ENCODE measurements at places on chromosomes 4 and X.

GRCh38 chr4:124541652-124542420 lies 170.7 kb downstream of the ANKRD50 start:
- no peak for DNase-seq

- DNase-seq = no peak
Observed at GRCh38 chrX:39201305-39201990, 400.2 kb downstream of the MID1IP1 start.

GRCh38 chrX:110097920-110098319 lies 95.0 kb downstream of the TMEM164 start:
- no peak for DNase-seq

GRCh38 chrX:153305972-153306371 lies 15.6 kb downstream of the PNMA6F start:
- no peak for DNase-seq

DNA sequence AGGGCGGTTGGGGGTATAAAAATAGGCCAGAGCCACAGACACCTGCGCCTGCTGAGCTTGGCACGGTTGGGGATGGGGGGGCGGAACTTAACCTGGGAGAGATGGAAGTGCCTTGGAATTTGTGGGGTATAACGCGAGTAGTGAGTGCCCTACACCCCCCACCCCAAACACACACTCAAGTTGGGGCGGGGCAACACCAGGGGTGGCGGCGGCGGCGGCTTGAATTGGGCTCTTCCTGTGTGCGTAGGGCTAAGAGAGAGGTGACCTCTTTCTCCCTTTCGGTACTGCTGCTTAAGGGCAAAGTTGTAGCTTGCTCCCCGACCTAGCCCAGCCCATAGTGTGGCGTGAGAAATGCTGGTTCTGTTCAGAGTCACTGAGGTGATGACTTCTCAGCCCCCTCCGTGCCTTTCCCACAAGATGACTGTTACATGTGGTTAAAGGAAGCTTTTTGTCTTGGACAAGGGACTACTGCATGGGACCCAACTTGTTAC lies 839 bp downstream of the STK26 start:
- DNase-seq = peak; percentile 47

DNA sequence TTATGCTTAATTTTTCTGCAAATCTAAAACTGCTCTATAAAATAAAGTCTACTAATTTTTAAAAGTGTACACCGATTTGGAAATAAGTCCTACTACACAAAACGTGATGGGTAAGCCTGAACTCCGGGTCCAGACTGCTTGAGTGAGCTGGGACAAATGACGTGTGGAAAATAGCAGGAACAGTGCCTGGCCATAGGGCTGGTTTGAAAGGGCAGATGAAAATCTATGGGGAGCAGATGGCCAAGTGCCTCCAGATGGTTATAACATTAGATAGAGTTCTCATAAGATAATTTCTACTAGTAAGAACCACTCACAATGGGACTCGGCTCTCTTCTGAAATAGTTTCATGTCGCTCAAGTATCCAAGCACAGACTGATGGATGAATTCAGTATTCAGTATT lies 52.5 kb downstream of the F11 start:
- no peak for DNase-seq

DNA sequence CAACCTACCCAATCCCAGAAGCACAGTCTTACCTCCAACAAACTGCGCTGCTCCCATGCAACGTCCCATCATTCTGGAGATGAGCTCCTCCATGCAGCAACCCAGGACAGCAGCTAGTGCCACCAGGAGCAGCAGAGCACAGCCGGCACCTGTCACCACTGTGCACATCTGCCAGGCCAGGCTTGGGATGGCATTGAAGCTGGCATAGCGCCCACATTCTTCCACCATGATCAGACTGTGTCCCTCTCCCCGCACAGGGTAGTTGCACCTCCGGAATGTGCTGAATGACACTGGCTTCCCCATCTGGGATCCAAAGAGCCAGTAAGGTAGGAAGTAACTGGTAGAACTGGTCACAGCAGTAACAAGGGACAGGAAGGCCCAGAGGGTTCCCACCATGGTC lies 8.8 kb downstream of the LHFPL1 start:
- no peak for DNase-seq

DNA sequence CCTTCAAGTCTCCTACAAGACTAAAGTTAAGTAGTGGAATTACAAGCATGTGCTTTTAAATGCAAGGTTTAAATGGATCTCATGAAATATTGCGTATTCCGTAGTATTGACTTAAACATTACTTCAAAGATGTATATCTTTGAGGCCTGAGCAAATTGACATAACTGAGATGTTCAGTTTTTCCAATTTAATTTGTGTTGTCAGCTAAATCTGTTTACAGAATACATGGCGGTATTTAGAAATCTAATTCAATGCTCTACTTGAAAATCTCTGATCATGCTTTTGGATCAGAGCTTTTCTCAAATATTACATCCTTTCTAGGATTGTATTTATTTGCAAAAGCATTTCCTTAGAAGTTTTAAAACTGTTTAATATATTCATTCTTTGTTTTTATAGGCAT lies 47.5 kb upstream of the PDE5A start:
- DNase-seq = no peak

GRCh38 chrX:134525086-134525792 lies 65.3 kb downstream of the HPRT1 start:
- DNase-seq = no peak

DNA sequence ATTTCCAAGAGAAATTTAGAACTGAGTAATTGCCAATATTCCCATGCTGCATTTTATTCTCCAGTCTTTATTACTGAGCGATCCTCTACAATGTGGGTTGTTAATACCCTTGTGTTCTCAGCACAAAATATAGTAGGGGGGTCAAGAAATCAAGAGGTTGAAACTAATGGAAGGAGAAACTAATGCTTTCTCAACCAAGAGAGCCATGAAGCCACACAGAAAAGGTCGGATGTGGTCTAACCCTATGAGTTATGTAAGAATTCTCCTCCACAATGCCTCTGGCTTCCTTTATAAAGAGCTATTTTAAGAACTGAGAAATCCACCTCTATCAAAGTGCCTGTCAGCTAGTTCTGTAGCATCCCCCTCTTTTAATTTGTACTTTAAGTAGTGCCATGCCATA lies 268.5 kb downstream of the CHIC1 start:
- no peak for DNase-seq

GRCh38 chr4:80897537-80898303 lies 132.8 kb upstream of the BMP3 start:
- DNase-seq = no peak

DNA sequence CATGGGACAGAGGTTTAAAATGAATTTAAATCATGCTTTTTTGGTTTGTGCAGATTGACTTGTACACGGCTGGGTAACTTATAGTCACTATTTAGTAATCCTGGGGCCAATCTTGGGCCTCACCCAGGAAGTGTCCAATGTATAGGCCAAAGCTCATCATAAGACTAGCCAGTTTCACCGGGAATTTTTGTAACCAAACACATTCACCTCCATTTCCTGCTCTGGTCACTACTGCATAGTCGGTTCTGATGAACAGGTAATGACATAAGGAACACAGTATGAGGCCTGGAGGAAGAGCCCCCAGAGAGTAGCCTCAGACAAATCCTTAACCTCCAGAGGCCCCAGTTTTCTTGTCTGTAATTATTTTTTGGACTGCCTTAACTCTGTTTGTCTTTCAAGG lies 81.9 kb downstream of the HPRT1 start:
- no peak for DNase-seq

GRCh38 chr4:94457692-94458106 lies 6.0 kb downstream of the PDLIM5 start:
- no peak for DNase-seq

DNA sequence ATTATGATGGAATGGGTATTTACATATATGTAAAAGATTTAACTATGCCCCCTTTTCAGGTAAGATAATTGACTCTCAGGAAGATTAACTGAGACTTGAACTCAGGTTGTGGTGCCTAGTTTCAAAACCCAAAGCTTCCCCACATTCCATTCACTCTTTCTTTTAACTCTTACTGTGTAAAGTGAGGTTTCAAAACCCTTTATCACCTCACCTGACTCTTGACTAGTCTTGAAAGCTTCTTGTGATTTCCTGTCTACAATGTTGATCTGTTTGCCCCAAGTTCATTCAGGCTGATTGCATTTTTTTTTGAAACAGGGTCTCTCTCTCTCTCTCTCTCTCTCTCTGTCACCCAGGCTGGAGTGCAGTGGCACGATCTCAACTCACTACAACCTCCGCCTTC lies 40.5 kb upstream of the RAPGEF2 start:
- no peak for DNase-seq

GRCh38 chr4:7171191-7171900 lies 21.0 kb upstream of the SORCS2 start:
- DNase-seq = peak; percentile 6

DNA sequence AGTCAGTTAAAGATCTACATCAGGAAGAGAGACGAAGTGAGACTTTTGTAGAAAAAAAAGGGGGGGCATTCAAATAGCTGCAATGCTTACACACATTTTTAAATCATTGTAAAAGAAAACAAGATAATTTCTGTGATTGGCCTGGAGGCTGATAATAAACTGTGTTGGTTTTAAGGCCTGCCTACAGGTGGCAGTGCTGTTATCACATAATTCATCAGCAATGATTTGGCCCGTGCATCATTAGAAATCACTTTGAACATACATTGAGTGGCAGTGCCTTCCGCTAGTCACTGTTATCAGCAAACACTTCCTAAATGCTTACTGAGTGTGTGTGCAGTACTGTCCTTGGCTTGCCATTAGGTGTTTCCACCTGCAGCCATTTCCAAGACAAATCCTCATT lies 831.9 kb downstream of the TRIML1 start:
- no peak for DNase-seq

GRCh38 chr4:73309211-73309610 lies 50.6 kb upstream of the ANKRD17 start:
- DNase-seq = no peak

DNA sequence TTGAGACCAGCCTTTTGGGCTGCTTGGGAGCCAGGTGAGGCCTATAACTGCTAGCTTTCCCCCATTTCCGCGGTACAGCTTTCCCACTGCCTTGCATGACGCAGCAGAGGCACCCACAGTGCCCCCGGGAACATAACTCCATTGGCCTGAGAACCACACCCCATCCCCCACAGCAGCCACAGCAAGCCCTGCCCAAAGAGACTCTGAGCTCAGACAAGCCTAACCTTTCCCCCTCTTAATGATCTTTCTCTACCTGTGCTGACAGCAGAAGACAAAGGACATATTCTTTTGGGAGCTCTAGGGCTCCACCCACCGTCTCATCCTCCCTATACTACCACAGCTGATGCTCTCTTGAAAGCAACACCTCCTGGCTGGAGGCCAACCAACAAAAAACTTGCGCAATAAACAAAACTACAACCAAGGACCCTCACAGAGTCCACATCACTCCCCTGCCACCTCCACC lies 114.8 kb downstream of the FANCB start:
- DNase-seq = no peak

DNA sequence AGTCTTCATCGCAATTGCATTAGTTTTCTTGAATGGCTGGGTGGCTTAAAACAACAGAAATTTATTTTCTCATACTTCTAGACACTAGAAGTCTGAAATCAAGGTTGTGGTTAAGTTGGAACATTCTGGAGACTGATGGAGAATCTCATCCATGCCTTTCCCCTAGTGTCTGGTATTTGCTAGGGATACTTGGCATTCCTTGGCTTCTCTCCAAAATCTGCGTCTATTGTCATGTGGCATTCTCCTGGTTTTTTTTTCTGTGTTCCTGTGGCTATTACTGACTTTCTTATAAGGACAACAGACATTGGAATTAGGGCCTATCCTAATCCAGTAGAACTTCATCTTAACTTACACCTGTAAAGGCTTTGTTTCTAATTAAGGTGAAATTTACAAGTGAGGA lies 272.8 kb upstream of the EPHA5 start:
- DNase-seq = peak; percentile 44

DNA sequence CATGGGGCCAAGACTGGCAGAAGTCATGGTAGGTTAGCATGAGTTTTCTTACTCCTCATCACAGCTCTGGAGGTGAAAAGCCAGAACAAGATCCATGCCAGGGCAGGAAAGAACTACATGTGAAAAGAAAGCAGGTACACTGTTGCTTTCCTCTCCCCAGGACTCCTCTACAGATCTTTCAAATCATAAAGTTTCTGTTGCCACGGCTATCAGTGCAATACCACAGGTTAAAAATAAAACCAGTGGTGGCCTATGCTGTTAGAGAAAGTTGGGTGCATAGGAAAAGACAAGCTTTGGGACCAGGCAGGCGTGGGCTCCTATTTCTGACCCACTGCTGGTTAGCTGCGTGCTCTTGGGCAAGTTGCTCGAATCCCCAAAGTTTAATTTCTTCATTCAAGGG lies 81.4 kb downstream of the SH3RF1 start:
- no peak for DNase-seq

- DNase-seq = no peak
Observed at GRCh38 chr4:105241451-105241850, 94.8 kb downstream of the TET2 start.

DNA sequence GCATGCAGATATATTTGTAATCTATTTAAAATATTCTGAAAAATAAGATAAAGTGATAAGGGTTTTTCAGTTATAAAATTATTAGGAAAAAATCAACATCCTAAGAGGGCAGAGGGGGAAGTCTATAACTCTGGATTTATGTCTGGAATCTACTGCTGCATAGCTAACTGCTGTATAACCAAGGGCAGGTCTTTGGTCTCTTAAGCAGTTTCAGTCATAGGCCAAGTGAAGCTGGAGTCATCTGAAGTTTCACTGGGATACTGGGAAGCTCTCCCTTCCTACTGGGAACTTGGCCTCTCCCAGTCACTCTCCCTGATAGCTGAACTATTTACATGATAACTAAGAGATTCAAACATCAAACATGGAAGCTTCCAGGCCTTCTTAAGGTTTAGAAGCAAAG lies 1409.9 kb upstream of the PCDH7 start:
- no peak for DNase-seq

DNA sequence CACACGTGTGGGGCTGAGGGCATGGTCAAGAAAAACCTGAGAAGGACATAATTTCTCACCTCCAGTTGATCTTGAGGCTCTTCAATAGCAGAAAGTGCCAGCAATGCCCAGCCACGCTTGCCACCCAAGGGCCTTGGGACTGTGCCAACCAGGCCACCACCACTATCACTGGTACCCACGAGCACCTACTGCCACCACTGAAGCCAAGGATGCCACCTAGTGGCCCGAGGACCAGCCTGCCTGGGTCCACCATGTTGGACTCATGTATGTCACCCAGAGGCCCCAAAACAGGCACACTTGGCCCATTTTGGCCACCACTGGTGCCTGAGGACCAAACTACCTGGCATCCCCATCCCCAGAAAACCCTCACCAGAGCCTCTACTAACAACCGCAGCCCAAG lies 191.8 kb downstream of the ADAM29 start:
- DNase-seq = peak; percentile 46

- no peak for DNase-seq
Observed at GRCh38 chr4:64464581-64464980, 55.3 kb upstream of the TECRL start.

All from H9 (cell line).